ENCODE measurements at places on chromosomes 12 and 14. TPM values are rescaled to one million over a fixed set of nuclear protein-coding genes. Genes with fewer than 3 reads are reported as not detected.

DNA sequence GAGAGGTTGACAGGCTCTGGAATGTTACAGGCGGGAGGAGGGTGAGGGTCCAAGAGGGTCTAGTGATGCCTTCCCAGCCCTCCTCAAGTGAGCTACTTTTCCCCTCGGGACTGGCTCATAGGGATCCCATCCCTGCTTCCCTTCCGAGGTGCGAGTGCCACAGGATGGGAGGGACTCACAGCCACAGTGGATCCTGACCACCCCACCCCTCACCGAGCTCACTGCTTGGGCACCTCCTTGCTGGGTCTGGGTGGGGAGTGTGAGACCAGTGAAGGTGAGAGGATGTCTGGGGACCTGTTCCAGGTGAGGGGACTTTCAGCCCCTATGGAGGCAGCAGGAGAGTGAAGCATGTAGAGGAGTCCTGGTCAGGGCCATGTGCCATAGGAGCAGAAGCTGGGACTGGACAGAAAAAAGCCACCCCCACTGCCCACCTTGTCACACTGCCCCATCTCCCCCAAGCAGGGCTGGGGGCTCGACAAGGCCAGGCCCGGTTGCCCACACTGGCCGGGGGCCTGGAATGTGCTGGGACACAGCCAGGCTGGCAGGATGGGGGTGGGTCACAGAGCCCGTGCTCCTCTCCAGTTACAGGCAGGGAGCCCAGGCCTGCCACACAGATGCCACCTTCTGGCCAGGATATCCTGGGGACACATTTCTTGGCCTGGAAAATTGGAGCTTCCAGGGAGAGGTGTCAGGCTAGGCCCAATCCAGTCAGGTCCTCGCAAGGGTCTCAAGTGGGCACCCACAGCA, 1.7 kb upstream of the TNS2 start:
- DNase-seq: peak; percentile 80
- peaks cover 46% of the 10 kb centered on the region for H3K4me1 ChIP-seq
- no peaks in the 10 kb centered on the region for H3K27me3 ChIP-seq
- no peaks in the 10 kb centered on the region for H3K36me3 ChIP-seq

- H3K36me3 ChIP-seq: no peaks in the 10 kb centered on the region
- H3K27me3 ChIP-seq: no peaks in the 10 kb centered on the region
- H3K27ac ChIP-seq: no peak overlapping the region
- peaks cover 10% of the 10 kb centered on the region for H3K4me1 ChIP-seq
These were observed 134.4 kb upstream of the NUDT4 start for GRCh38 chr12:93243382-93243688.

DNA sequence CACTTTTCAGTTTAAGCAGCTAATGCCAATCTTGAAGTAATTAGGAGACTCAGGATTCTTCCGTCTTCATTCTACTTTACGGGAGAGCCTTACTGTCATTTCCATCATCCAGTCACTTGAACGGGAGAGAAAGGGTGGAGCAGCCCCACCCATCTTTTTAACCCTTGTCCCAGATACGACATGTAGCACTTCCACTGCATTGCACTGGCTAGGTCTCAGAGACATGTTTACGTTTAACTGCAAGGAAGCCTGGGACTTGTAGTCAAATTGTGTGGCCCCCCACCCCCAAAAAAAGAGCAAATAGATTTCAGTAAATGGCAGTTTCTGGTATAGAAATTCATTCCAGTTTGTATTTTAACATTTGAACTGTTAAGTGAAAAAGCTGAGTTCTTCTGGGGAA, 46.1 kb upstream of the SYT1 start:
- H3K4me1 ChIP-seq: no peaks in the 10 kb centered on the region
- no peak for DNase-seq
- no peaks in the 10 kb centered on the region for H3K27me3 ChIP-seq

- H3K4me1 ChIP-seq: no peaks in the 10 kb centered on the region
- DNase-seq: no peak
- no peaks in the 10 kb centered on the region for H3K27me3 ChIP-seq
- no peak overlapping the region for H3K27ac ChIP-seq
- H3K36me3 ChIP-seq: no peaks in the 10 kb centered on the region
These were observed 72.3 kb downstream of the LRIG3 start for GRCh38 chr12:58847901-58848600.

DNA sequence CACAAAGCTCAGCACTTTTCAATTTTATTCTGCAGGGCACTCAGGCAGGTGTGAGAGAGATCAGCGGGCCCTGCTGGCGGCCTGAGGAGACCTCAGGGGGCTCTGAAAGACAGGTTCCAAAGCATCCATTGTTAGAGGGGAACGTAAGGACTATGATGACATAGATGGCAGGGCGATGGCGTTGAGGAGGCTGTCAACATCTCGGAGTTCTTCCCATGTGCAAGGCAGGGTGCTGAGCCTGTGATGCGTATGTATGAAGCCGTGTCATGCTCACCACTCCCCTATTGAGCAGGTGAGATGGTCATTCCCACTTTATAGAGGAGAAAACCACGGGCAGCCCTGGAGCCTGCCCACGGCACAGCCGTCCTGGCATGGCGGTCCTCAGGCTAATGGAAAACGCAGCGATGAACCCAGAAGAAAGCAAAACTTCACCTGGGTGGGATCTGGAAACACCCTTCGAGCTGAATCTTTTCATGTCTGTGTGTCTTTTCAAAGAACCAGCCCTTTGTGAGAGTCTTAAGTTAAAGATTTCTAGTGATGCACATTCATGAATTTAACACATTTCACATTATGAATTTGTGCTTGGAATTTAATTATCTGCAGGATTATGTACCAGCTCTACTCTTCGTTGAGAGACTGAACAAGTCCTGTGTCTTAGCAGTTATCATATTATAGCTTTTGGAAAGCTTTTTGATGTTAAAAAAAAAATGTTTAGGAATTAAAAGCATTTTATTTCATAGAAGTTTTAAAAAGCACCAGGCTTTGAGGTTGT, 64.7 kb downstream of the RIMBP2 start:
- no peak for DNase-seq
- H3K27ac ChIP-seq: no peak overlapping the region
- H3K27me3 ChIP-seq: no peaks in the 10 kb centered on the region
- H3K4me3 ChIP-seq: no peak overlapping the region
- no peaks in the 10 kb centered on the region for H3K4me1 ChIP-seq
- no peaks in the 10 kb centered on the region for H3K36me3 ChIP-seq

C12orf50 gene
- 0.13 TPM for total RNA-seq

- no peaks in the 10 kb centered on the region for H3K4me1 ChIP-seq
- DNase-seq: no peak
- no peaks in the 10 kb centered on the region for H3K27me3 ChIP-seq
- no peak overlapping the region for H3K27ac ChIP-seq
- H3K36me3 ChIP-seq: no peaks in the 10 kb centered on the region
- no peak overlapping the region for H3K4me3 ChIP-seq
These were observed 893.1 kb downstream of the TMEM121 start for GRCh38 chr14:106419376-106419965.

SLC17A8 gene
- total RNA-seq: 0.45 TPM

GRCh38 chr12:117547209-117547608, 185.8 kb upstream of the NOS1 start:
- no peak overlapping the region for H3K4me3 ChIP-seq
- H3K4me1 ChIP-seq: no peaks in the 10 kb centered on the region
- H3K36me3 ChIP-seq: no peaks in the 10 kb centered on the region
- H3K27ac ChIP-seq: no peak overlapping the region

GRCh38 chr12:40515041-40515816, 177.0 kb upstream of the CNTN1 start:
- no peaks in the 10 kb centered on the region for H3K27me3 ChIP-seq
- H3K27ac ChIP-seq: no peak overlapping the region
- DNase-seq: no peak
- no peak overlapping the region for H3K4me3 ChIP-seq

GRCh38 chr12:88684170-88684569, 103.9 kb upstream of the KITLG start:
- no peaks in the 10 kb centered on the region for H3K36me3 ChIP-seq
- no peaks in the 10 kb centered on the region for H3K4me1 ChIP-seq
- no peaks in the 10 kb centered on the region for H3K27me3 ChIP-seq
- no peak for DNase-seq

DNA sequence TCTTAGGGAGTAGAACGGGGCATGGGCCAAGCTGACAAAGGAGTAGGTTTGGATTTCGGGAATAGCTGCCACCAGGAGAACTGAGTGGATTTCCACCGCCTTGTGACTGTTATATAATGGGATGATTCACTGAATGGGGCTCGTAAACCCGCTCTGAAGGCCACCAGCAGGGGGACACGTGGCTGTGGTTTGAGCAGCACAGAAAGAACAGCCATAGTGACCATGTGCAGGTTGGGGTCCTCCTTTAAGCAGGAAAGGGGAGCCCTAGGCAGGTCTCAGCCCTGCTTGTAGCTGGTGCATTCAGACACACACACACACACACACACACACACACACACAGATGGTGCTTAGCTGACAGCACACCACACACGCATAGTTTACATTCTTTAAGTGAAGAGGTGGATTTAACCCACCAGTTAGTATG, 8.6 kb upstream of the ASB2 start:
- no peak overlapping the region for H3K4me3 ChIP-seq
- H3K4me1 ChIP-seq: peaks cover 2% of the 10 kb centered on the region
- H3K27me3 ChIP-seq: no peaks in the 10 kb centered on the region
- H3K27ac ChIP-seq: no peak overlapping the region
- no peak for DNase-seq

MMP19 gene
- total RNA-seq: 42.3 TPM

DNA sequence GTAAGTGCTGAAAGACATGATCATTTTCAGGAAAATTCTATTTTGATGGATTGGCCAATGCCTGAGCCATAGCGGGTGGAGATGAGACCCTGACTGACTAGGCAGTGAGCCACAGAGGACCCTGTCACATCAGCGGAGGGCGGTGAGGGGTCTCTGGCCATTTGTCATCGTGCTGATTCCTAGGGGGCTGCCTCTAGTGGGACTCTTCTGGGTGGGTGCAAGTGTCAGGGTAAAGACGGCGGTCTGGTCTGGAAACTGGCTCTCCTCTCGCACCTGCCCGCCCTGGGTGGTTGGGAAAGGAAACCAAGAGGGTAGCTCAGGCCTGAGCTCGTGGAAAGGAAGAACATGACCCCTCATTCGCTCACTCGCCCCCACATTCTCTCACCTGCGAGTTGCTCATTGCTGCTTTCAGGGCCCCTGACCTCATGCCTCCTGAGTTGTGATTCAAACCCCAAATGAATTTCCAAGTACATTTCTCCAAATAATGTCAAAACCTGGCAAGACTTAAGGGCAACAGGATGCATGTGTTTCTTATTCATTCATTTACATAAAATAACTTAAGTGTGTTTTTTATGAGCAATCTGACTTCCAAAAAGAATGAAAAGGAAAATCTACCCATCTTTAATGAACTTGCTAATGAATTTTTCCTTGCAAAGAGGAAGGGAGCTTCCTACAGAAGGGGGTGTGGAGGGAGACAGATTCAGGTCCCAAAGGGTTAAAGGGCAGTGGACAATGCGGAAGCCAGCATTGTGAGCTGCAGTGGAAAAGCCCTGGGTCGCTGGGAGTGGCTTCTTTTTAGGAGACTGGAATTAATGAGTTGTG, 12.8 kb downstream of the MEG3 start:
- H3K27me3 ChIP-seq: no peaks in the 10 kb centered on the region
- H3K4me3 ChIP-seq: no peak overlapping the region
- H3K4me1 ChIP-seq: no peaks in the 10 kb centered on the region

PPP4R4 gene
- total RNA-seq: 11.2 TPM

PKP2 gene
- 65.0 TPM for total RNA-seq

MEG3 gene
- total RNA-seq: 186 TPM

- H3K4me3 ChIP-seq: no peak overlapping the region
- no peaks in the 10 kb centered on the region for H3K27me3 ChIP-seq
- H3K4me1 ChIP-seq: no peaks in the 10 kb centered on the region
- H3K36me3 ChIP-seq: no peaks in the 10 kb centered on the region
These were observed 74.2 kb upstream of the NAP1L1 start for GRCh38 chr12:76158518-76159321.

GRCh38 chr12:99658671-99659349, 11.3 kb downstream of the GARIN6 start:
- no peak for DNase-seq
- no peaks in the 10 kb centered on the region for H3K27me3 ChIP-seq
- no peak overlapping the region for H3K4me3 ChIP-seq
- H3K27ac ChIP-seq: no peak overlapping the region
- no peaks in the 10 kb centered on the region for H3K36me3 ChIP-seq
- H3K4me1 ChIP-seq: no peaks in the 10 kb centered on the region

DNA sequence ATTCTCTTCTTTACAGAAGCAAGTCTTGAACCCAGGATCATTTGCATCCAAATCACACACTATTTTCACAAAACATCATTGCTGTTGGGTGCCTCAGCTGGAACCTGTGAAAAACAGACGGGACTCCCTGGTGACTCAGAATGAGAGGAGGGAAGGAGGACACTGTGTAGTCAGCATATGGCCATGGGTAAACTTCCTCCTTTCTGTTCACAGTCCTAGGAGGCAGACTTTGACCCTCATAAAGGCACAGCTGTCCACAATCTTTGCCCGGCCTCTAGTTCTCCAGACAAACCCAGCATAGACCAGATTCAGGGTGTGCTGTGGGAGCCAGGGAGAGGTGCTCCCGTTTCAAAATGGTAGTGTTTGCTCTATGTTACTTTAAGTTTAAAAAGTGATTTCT, 62.0 kb downstream of the DYRK2 start:
- DNase-seq: no peak
- no peaks in the 10 kb centered on the region for H3K36me3 ChIP-seq
- no peaks in the 10 kb centered on the region for H3K4me1 ChIP-seq
- no peak overlapping the region for H3K4me3 ChIP-seq
- no peaks in the 10 kb centered on the region for H3K27me3 ChIP-seq
- H3K27ac ChIP-seq: no peak overlapping the region

All from ovary (tissue), 10 donors.